Activated CD8-positive, alpha-beta memory T cell treated with anti-CD3 and anti-CD28 coated beads for 48 hours (primary cell): ENCODE measurements at places on chromosomes 1 and 21.

DNA sequence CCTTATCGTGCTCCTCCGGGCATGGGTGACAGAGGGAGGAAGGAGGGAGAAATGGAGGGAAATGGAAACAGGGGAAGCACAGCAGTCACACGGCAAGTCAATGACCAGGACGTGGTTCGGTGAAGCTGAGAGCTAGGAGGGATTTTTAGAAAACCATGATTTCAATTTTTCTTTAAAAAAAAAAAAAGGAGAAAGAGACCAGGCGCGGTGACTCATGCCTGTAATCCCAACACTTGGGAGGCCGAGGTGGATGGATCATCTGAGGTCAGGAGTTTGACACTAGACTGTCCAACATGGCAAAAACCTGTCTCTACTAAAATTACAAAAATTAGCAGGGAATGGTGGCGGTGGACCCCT lies 776 bp upstream of the TNFRSF9 start:
- DNase-seq = no peak

- DNase-seq = no peak
These were observed 11.8 kb downstream of the TPM3 start for GRCh38 chr1:154179946-154180687.

GRCh38 chr1:113983391-113983790 lies 4.1 kb downstream of the OLFML3 start:
- no peak for DNase-seq

- no peak for DNase-seq
These were observed 112.2 kb downstream of the BRINP2 start for GRCh38 chr1:177282976-177283375.

- no peak for DNase-seq
These were observed 7.7 kb downstream of the MAD2L2 start for GRCh38 chr1:11673089-11673769.

- no peak for DNase-seq
These were observed 65.3 kb upstream of the MAGI3 start for GRCh38 chr1:113325022-113325421.

DNA sequence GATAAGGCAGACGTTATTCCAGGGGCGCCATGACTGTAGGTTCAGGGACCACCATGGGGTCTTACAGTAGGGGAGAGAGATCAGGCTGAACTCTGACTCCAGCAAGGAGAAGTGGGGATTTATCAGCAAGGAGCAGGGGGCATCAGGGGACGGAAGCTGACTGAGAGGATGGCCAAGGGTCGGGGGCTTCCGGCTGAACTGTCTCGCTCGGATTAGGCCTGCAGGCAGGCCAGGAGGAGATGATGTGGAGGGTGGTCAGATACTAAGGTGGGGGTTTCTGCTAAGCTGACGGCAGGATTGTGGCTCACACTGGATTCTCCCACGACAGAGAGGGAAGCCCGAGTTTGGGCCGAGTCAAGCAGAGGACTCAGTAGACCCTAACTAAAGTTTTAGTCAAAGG lies 186.9 kb upstream of the VAMP3 start:
- DNase-seq = no peak

DNA sequence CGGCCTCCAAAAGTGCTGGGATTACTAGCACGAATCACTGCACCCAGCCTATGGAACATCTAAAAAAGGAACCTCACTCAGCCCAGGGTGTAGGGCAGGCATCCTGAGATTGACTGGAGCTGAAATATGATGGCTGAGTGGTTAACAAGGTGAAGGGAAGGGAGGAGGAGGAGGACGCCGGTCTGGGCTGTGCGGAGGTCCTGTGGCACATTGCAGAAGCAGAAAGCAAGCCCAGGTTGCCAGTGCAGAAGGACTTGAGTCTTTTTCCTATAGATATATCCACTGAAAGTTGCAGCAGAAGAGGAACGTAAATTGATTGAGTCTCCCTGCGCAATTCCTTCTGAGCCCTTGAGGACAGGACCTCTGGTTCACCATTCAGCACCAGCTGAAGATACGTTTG lies 1.5 kb upstream of the KIF17 start:
- no peak for DNase-seq

DNA sequence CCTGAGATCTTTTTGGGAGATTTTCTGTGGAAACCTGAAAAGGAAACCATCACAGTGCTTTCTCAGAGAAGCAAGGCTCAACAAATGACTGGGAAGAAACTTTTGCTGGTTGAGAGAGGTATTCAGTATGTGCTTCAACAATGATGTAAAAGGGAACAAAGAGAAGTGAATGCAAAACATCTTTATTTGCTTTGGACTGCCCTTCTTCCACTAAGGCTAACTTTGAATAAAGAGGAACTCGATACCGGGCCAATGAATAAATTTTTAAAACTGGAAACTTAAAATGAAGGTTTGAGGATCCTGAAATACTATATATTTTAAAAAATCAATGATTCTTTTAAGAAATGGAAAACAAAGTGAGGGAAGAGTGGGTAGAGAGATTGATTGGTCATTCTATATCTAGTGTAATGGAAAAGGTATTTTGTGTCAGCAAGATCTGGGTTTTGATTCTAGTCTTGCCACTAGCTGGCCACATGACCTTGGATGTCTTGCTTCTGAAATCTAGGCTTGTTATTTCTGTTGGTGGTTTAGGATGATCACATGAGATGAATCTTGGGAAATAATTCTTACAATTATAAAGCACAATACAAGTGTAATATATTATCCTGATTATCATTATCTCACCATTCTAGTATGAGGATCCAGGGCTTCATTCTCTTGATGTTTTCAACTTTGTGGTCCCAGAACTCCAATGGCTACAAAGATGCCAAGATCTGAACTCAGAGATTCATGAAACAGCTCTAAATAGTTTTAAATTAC lies 34.6 kb upstream of the APOBEC4 start:
- no peak for DNase-seq

- no peak for DNase-seq
These were observed 5.8 kb upstream of the WNT3A start for GRCh38 chr1:228000836-228001563.

DNA sequence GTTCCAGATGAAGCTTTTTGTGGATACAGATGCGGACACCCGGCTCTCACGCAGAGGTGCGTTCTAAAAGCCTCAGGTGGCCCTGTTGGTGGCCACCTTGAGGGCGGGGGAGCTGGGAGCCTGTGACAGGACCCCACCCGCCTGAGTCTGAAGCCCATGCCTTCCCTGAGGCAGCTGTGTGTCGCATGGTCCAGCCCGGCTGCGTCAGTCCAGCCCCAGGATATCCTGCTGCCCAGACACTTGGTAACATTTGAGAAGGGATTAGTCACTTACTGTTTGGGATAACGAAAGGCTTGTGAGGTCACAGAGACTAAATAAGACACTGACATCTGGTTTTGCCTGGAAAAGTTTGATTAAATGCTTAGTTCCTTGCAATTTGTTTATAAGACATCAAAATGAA lies 68.9 kb downstream of the UCK2 start:
- DNase-seq = no peak

DNA sequence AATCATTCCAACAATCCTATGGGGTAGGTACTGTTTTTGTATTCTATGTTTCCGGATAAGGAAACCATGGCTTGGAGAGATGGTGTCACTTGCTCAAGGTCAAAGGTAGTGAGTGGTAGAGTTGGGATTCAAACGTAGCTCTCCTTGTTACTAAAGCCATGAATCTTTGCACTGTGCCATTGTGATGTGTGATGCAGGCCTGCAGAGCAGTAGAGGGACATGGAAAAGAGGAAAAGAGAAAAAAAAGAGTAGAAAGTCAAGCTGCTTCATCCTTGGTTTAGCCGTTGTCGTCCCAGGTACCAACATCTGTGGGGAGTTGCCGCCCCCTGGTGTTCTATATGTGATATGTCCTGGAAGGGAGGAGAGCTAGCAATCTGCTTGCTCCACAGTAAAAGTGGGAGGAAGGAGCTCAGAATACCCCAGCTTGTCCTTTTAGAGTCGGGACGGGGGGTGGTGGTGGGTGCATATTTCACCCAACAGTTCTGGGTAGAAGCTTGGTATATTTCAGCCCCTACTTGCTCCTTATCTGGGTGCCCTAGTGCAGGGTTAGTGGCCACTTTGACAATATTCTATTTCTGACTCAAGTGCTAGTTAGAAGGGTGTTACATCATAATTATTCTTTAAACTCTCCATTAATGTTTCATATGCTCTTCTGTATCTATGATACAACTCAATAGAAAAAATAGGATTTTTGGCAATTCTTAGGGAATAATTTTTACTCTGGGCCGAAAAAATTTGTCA lies 98.4 kb downstream of the EBNA1BP2 start:
- no peak for DNase-seq

DNA sequence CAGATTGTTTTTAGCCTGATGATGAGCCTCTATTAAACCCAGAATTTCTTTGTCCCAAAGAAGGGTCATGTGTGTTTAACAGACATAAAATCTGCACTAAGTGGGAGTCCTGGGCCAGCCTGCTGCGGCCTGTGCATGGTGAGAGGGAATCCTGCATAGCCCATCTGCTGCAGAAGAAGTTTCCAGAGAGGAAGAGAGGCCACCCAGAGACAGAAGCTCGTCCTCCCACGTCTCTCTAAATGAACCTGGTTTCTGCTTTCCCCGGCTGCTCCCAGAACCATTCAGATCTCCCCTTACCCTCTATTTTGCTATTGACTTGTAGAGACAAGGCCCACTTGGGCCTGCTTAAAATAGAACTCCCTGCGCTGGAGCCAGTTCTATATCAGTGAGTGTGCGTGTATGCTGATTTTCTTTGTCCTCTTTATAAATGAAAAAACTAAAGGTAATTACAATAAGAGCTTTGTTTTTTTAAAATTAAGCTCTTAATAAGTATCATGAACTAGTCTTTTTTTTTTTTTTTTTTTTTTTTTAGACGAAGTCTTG lies 142.8 kb upstream of the RAB4A start:
- DNase-seq = no peak

- DNase-seq = no peak
These were observed 91.7 kb downstream of the CDC14A start for GRCh38 chr1:100443811-100444571.

GRCh38 chr1:7842517-7842916 lies 10.3 kb downstream of the UTS2 start:
- DNase-seq = no peak

DNA sequence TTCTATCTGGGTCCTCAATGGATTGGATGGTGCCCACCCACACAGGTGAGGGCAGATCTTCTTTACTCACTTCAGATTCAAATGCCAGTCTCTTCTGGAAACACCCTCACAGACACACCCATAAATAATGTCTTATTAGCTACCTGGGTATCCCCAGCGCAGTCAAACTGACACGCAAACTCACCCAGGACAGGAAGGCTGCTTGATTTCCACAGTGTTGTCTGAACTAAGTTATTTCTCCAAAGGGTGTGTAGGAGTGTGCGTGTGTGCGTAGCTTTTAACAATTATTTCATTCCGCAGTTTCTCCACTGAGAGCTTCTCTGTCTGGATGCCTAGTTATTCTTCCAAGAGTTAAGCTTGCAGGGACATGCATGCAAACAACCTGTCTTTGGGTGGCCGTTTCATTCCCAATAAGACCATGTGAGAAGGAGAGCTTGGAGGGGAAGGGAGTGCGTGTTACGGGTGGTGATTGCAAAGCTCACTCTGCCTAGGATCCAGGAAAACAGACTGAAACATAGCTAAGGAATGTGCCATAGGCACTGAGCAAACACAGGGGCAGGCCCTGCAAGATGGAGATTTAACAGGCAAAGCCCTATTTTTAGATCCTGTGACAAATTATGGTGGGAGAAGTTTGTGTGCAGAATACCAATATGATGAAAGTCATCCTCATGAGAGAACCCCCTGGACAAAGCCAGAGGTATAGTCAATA lies 269.7 kb downstream of the DYRK1A start:
- no peak for DNase-seq

GRCh38 chr1:145720556-145720877 lies 1.2 kb downstream of the CD160 start:
- no peak for DNase-seq

DNA sequence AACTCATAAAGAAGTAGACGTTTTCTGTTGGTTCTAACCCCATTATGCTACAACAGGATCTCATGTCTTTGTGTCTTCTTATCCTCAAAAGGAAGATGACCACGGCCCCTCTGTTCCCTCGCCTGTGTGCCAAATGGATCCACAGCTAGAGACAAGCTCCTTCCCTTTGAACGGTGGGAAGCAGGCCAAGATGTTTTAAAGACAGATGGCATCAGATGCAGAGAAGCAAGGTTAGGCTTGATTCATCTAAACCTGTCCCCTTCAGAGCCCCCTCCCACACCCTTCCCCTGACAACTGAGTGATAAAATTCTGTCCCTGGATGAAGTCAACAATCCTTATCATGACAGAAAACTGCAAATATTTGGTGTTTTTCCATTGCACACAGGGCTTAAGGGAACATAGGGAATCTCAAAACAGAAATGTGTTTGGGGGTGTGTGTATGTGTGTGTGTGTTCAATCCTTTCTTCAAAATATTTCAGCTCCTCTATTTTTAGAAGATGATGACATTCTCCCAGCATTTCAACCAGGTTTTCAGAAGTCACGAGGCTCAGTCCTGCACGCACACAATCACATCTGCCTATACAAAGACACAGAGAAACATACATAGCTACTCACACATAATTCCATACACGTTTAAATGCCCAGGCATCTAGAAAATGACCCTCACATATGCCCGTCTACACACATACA lies 27.8 kb upstream of the FMOD start:
- no peak for DNase-seq

- no peak for DNase-seq
These were observed 1.4 kb upstream of the SOD1 start for GRCh38 chr21:31658053-31658452.

- DNase-seq = no peak
These were observed 36.4 kb upstream of the PRSS38 start for GRCh38 chr1:227779021-227779441.

GRCh38 chr1:172139196-172139595 lies 281.3 kb upstream of the C1orf105 start:
- DNase-seq = no peak

- no peak for DNase-seq
These were observed 8.5 kb downstream of the TMEM9 start for GRCh38 chr1:201145816-201146215.

- DNase-seq = no peak
These were observed 29.6 kb downstream of the APP start for GRCh38 chr21:26140926-26141325.

DNA sequence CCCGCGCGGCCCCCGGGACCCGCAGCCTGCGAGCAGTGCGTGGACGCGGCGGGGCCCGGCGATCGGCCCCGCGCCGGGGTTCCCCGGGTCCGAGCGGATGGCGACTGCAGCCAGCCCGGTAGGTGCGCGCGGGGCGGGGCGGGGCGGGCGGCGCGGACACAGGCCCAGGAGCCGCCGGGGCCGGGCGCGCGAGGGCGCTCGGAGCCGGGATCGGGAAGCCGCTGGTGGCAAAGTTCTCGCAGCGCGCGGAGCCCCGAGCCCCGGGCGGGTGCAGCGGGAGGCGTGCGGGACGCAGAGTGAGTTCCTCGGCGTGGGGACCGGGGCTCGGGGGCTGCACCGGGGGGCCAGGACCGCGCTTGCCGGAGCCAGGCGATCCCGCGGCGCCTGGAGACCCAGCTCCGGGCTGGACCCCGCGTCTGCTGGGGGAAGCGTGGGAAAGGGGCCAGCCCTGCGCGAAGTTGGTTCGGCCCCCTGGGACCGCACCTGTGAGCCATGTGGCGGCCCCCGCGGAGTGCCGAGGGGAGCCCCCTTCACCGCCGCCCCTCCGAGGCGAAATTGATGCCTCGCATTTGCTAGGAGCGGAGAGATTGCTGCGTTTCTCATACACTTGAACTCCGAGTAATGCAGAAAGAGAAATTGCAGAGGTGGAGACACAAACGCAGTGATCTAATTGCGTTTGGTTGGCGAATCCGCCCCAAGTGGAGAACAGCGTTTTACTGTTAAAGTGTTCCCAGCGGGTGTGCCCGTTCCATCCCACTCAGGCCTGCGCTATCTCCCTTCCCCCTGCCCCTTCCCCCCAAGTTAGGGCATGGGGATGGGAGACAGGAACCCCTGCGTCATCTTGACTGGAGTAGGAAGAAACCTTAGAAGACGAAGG lies 228.9 kb upstream of the TMEM51 start:
- no peak for DNase-seq
